MG63 (cell line): ENCODE measurements at places on chromosomes 16 and 17. TPM values are rescaled to one million over a fixed set of nuclear protein-coding genes. Genes with fewer than 3 reads are reported as not detected.

KRT12 gene
- total RNA-seq = not detected in 2 replicates

DNA sequence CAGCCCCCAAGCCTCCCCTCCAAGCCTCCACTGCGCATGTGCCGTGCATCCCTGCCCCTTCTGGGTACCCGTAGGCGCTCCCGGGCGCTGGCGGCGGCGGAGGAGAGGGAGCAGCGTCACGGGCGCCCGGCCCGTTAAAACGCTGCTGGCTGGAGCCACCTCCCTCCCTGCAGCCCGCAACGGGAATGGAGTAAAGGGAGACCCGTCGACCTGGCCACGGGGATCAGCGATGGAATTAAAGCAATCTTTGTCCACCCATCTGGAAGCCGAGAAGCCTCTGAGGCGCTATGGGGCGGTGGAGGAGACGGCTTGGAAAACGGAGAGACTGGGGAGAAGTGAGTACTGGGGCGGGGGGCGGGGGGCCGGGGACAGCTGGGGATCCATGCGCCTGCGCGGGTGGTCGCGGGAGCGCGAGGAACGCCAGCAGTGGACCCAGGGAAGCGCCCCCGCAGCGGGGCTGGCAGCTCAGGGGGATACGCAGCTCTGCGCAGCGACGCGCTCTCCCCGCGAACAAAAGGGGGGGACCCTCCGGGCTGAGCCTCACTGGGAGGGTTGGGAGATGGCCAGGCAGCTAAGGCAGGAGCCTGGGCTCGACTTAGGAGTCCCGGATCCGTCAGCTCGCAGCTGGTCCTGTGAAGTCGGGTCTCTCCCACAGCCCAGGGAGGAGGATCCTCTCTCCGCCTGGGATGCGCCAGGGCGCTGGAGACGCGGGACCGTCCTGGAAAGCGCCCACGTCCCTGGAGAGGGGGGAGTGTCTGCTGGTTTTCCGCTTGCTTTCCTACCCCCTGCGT is at the start of gene BMERB1:
Gene BMERB1 (plus strand): TSS at position 164 of the 791 bp plus-strand sequence. CDS start 66 bp downstream, at position 230.
- peak; percentile 80 for DNase-seq

- no peak for DNase-seq
These were observed 277.8 kb upstream of the SOX9 start for GRCh38 chr17:71842986-71843385.

GRCh38 chr17:12227547-12227946 is 206.9 kb downstream of the MAP2K4 start:
- no peak for DNase-seq

DNA sequence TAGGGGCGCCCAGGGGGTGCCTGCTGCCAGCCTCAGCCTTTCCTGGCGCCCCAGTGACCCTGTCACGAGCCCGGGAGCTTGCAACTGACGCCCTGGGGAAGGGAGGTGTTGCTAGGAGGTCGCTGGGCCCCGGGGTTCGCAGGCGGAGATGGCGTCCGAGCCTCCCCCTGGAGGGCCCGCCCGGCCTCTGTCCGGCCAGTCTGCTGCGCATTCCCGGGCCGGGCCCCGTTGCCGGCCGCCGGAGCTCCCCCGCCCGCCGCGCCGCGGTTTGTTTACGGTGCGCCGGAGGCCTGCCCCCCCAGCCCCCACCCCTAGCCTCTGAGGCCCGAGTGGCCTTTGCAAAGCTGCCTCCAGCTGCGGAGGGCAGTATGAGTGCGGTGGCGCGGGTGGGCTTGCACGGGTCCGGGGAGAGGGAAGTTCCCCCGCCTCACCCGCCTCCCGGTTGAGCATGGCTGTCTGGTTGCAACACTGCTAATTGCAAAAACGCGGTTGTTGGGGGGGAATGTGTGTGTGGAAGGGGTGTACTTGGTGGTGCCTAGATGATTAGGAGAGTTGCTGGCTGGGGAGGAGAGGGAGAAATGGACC is 514 bp downstream of the THRA start:
- peak; percentile 41 for DNase-seq

DNA sequence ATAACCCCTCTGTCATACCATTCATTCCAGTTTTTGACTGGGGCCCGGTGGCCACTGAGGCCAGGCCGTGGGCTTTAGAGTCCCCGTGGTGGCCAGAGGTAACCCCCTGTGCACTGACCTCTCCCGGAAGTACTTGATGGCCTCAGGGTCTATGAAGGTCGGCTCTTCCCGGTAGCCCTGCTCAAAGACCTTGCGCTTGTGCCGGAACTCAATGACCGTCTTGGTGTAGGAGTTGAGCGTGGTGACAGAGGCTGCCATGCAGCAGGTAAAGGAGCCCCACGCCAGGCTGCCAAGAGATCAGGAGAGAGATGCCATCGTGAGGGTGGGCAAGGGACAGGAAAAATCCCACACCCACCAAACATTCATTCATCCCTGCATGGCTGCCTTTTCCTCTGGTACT is 234.8 kb downstream of the GSG1L start:
- no peak for DNase-seq

GRCh38 chr16:89370081-89370511 is 120.3 kb downstream of the ANKRD11 start:
- DNase-seq = no peak

GRCh38 chr17:62703261-62703775 is 75.8 kb downstream of the MRC2 start:
- peak; percentile 91 for DNase-seq

DNA sequence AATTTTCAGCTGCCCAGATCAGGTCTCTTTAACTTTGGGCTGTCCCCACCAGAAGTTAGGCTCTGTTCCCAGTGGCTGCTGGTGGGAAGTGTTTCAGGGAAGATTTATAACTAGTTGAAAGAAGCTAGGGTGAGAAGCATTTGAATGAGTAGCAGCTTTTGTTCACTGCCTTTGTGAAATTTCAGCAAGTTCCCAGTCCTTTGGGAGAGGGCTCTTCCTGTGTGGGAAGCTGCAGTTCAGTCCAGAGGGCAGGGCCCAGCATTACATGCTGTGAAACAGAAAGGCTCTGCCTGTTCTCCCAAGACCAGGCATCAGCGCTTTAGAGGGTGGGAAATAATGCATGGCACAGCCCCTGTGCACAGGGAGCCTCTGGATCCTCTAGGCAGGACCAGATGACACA is 17.8 kb downstream of the PROCA1 start:
- no peak for DNase-seq

GRCh38 chr16:9042964-9043680 is 48.3 kb upstream of the HAPSTR1 start:
- DNase-seq = no peak

DNA sequence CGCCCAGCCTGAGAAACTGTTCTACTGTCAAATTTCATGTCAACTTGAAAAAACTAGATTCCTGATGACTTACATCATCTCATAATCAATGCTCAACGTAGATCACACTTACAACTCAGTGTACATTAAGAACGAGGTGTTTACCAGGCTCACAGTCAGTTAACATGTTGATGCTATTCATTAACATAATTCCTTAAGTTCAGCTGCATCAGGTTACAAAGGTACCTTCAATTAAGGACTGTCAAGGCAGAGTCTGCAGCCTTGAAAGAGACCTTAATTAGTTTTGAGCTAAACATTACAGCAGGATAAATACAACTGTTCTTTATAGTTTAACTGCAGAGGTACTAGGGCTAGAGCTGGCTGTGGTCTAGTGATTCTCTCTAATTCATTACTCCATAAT is 1.9 kb downstream of the GNA13 start:
- no peak for DNase-seq

CLEC3A gene
- total RNA-seq = not detected in 2 replicates

TP53TG3F gene
- total RNA-seq = not detected in 2 replicates

DNA sequence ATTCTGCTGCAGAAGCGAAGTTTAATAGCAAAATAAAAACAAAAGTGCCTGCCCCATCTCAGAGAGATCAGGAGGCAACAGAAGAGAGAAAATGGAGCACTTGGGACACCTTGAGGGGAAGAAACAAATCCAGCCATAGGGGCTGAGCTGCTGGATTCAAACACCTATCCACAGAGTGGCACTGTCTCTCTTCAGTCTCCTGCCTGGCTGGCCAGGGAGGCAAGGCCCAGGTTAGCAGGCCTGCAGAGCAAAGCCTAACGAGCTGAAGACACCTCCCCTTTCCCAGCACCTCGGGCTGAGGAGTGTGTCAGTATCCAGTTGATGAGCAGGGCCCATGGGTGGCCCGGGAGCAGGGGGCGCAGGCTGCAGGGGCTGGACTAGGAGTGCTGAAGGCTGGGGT is 8.8 kb upstream of the KRT31 start:
- no peak for DNase-seq

- peak; percentile 70 for DNase-seq
These were observed 701 bp upstream of the MRC2 start for GRCh38 chr17:62626719-62627218.

DNA sequence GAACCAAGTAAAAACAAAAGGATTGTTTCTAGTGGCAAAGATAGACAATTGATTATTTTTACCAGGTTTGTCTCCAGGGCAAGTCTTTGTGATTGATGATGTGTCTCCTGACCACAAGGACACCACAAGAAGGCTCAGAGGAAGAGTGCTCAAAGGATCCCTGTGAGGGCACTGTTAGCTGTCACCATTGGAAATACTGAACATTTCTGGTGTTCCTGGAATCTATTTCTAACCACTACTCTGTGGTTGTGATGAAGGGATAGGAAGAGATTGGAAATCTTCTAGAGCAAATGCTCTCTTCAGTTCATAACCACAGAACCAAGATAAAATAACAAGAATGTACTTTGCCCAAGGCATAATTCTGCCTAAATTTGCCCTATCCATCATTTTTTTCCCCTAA is 15.3 kb downstream of the RNF43 start:
- no peak for DNase-seq

GRCh38 chr17:82000803-82001570 is 21.7 kb downstream of the CENPX start:
- DNase-seq = no peak

GCGR gene
- total RNA-seq = not detected in 2 replicates

- DNase-seq = no peak
These were observed 5.1 kb downstream of the RNF112 start for GRCh38 chr17:19415806-19416775.

DNA sequence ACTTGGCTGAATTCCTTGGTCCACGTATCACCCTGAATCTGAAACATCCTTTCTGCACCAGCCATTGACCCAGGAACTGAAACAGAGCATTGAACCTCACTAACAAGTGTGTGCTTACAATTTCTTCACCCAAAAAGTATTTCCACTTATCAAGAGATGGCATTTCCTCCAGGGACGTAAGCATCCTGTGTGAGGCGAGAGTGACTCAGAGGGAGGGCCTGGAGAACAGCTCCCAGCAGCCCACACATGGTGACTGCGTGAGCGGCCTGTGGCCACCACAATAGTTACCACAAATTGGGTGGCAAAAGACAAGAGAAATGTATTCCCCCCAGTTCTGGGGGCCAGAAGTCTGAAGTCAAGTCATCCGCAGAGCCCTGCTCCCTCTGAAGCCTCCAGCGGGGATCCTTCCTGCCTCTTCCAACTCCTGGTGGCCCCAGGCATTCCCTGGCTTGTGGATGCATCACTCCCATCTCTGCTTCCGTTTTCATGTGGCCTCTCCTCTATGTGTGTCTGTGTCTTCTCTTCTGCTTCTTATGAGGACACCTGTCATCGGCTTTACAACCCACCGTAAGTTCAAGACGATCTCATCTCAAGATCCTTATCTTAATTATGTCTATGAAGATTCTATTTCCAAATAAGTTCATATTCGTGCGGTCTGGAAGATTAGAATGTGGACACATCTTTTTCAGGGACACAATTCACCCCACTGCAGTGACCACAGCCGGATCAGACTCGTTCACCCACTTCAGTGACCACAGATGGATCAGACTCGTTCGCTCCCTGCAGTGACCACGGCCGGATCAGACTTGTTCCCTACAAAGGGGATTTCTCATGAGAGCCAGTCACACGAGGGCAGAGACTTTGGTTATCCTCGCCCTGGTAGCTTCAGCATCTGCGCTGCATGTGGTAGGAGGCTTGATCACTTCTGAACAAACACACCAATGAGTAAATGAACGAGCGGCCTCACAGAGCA is 122.6 kb upstream of the FOXF1 start:
- peak; percentile 98 for DNase-seq

SOCS7 gene
- total RNA-seq = 13.6 and 17.4 TPM in 2 replicates

TMEM94 gene
- total RNA-seq = 10.7 and 12.5 TPM in 2 replicates

MTMR4 gene
- total RNA-seq = 17.6 and 26.4 TPM in 2 replicates

- DNase-seq = no peak
These were observed 242.4 kb downstream of the C16orf95 start for GRCh38 chr16:87074641-87075318.

DNA sequence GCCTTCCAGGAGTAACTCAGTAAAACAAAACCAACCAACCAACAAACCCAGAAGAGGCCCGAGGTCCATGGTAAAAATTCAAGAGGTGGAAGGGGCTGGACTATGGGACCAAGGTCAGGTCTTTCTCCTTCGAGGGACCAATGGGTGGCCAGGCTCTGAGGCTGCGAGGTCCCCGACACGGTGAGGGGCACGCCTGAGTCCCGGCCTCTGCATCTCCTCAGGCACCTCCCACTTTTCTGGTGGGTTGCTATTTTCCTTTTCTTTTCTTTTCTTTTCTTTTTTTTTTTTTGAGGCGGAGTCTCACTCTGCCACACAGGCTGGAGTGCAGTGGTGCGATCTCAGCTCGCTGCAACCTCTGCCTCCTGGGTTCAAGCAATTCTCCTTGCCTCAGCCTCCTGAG is 18.0 kb downstream of the CD7 start:
- DNase-seq = no peak

DNA sequence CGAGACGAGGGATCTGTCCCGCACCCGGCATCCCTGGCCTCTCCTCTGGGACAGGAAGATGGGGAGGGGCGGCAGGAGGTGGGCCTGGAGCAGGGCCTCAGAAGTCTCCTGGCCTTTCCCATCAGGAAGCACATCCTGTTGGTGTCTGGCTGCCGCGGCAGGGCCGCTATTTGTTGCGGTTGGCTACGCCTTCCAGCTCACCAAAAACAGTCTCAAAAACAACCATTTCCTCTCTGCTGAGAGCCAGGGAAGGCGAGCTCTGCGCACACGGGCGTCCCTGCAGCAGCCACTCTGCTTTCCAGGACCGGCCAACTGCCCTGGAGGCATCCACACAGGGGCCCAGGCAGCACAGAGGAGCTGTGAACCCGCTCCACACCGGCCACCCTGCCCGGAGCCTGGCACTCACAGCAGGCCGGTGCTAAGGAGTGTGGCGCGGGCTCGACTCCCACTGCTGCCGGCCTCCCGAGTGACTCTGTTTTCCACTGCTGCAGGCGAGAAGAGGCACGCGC is at the start of gene TMEM204:
Gene TMEM204 (plus strand): TSS at position 224 of the 509 bp plus-strand sequence. CDS start 610 bp downstream, outside the sequence.
- DNase-seq = peak; percentile 53

DNA sequence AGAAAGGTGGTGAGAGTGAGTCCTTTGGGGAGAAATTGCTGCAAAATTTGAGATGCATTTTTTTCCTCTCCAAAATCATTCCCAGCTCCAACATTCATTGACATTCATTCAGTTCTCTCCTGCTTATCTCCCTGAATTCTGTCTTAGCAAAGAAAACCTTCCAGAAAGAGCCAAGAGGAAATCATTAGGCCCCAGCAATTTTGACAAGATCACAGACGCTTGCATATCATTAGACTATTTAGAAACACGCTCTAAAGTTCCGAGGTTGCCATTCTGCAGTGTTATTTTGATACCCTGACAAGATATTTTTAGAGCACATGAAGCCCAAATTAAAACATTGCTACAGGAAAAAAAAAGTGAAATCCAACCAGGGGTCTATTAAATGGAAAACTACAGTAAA is 9.6 kb upstream of the CHCT1 start:
- DNase-seq = no peak

- DNase-seq = no peak
These were observed 13.7 kb upstream of the MNT start for GRCh38 chr17:2414446-2415064.

RNPS1 gene
- 130 and 133 TPM in 2 replicates for total RNA-seq

CETP gene
- total RNA-seq = not detected in 2 replicates

GRCh38 chr17:66555605-66556004 is 253.2 kb downstream of the PRKCA start:
- DNase-seq = no peak

- no peak for DNase-seq
These were observed 10.0 kb downstream of the SUPT4H1 start for GRCh38 chr17:58341861-58342475.

GRCh38 chr16:51392521-51393187 is 241.6 kb upstream of the SALL1 start:
- peak; percentile 6 for DNase-seq
